ENCODE measurements at places on chromosomes 5 and 9.
A peak's percentile ranks its signal among the peaks of the same experiment; 100 is the strongest.

DNA sequence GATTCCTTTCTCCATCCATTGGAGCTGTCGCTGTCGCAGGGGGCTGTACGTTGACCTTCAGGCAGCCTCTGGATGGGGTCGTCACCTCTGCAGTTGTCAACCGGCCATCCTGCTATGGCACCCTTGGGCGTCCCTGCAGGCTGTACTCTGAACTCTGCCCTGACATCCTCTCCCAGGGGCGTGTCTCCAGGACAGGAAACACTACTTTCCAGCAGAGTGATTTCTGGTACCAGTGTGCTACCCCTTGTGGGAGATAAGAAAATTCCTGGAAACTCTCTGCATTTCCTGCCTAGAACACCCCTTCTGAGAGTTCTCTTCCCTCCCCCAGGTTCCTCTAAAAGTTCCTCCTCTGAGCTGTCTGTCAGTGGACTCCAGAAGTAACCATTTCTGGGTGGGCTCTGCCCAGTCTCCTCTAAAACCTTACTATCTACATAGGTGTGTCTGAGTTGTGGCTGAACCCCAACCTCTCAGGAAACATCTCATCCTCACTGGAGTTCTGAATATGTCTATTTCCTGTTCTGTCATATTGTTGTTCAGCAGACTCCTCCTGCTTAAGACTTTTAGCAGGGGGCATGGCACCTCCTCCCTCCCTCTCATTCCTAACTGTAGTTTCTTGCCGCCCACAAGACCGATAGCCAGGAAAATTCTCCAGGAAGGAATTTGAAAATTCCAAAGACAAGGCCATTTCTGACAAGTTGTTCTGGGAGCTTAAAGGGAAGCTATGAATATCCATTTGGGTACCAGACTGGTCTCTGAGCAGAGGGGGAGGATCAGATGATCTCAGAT, 145.3 kb upstream of the RASEF start:
- peak; percentile 5 for DNase-seq

DNA sequence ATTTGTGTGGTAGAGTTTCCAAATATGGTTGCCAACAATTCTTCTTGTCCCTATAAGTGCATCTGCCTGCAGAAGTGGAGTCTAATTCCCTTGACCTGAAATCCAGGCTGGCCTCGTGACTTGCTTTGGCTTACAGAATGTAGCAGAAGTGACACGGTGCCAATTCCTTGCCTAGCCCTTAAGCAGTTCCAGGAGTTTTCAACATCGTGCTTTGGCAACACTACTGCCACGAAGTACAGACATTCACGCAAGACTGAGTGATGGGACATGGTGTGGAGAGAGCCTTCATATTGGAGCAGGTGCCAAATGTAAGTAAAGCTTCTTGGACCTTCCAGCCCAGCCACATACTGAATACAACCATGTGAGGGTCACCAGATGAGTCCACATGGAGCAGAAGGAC, 92.9 kb upstream of the NEK6 start:
- DNase-seq = no peak

DNA sequence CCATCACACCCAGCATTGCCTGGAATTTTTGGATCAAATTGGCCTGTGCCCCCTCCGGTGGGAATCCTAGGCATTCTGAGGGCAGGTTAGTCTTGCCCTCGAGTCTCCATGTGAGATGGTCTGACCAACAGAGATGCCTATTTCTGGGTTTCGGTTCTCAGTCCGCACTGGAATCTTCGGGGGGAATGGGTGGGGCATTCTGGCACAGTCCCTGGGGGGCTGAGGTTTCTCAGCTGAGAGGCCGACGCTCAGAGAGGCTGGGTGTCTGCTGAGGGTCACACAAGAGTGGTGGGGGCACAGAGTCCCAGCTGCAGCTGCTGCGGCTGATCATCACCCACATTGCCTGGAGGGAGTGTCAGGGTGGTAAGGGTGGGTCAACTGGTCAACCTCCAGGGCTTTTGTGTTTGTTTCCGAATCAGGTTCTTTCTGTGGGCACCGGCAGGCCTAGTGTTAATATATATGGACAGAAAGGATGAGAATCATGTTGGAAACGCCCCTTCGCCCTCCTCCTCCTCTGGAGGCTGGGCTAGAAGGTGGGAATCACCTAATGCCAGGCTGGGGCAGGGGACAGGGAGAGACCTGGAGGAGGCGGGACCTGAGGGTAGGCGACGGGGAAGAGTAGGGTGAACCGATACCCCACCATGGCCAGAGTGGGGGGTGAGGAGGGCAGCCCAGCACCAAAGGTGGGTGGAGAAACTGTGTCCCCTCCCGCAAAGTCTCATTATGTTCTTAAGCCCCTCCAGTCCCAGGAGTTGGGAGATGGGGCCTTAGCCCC, 149.5 kb upstream of the PHYKPL start:
- no peak for DNase-seq

DNA sequence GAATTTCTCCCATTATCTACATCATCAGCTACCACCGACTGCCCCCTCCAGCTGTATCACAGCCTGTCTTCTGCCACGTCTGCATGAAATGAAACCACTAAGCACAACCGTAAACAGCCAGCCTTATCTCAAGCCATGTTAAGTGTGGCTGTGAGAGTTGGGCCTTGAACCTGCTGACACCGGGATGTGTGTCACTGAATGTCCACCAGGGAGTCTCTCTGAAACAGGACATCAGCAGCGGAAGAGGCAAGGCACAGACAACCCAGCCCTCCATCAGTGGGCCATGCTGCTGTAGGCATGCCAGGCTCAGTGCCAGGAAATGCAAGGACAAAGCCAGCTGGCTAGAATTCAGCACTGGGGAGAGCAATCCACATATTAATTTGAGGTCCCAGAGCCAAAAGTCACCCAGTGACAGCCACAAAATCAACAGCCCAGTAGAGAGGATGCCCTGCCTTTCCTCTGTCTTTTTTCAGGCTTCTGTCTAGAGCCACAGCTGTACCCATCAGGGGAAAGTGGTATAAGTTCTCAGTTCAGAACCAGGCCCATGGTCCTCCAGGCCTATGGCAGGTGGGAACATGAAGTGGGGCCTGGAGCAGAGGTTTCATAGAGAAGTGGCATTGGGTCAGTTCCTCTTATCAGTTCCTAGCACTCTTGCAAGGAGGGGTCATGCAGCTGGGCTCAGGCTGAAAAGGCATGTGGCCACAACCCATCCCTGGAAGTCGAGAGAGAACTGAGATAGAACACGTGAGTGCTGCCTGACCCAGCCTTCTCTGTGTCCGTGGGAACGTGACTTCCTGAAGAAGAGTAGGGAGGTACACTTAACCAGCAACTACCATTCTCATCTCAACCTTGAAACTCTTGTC, 199.4 kb downstream of the ESM1 start:
- peak; percentile 76 for DNase-seq

- DNase-seq = no peak
Observed at GRCh38 chr5:168286386-168286785, 5.1 kb upstream of the WWC1 start.

DNA sequence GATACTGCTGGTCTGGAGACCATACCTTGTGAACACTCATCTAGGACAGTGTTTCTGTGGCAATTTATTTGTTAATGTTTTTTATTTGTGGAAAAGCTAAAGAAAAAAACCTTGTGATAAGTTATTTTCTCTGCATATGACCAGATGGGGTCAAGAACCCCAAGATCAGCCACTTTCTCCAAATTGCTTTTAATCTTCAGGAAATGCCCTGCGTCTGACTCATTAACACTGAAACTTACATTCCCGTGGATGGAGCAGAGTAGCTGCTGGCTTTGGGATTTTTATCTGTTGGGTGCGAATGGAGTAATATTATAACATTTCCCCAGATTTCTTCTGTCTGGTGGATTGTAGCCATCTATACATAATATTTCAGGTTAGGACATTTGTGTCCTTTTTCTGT, 444.5 kb downstream of the SH3GL2 start:
- DNase-seq = no peak

- no peak for DNase-seq
Observed at GRCh38 chr9:4289411-4290326, 10.2 kb downstream of the GLIS3 start.

DNA sequence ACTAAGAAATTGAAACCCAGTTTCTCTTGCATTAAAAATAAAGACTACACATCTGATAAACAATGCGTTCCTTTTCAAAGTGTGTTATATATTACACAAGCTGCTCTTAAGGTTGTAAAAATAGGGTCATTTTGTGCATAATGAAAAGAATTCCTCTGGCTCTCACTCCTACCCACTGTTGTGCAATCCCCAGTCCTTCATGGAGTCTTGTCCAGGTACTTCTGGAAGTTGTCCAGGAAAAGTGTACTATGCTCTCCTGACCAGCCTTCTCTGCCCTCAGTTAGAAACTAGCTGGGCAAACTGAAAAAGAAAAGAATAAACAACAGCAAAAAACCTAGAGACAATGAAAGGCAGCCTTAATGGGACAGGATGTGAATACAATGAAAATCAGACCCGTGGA, 345.5 kb upstream of the PAPPA start:
- DNase-seq = no peak

DNA sequence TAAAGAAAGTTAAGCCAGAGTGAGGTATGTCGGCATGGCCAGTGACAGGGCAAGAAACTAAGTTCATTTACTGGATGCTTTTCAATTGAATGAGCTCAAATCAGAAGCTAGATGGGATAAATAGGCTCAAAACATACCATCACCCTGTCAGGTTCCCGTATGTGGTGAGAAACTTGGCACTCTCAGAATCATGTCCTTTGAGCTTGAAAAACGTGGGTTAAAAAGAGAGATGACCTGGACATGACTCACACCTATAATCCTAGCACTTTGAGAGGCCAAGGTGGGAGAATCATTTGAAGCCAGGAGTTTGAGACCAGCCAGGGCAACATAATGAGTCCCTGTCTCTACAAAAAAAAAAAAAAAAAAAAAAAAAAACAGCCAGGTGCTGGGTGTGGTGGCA, 121.7 kb upstream of the RGMB start:
- no peak for DNase-seq

GRCh38 chr5:140953234-140953633, 13.0 kb upstream of the PCDHAC2 start:
- DNase-seq = no peak

- no peak for DNase-seq
Observed at GRCh38 chr5:120465436-120465961, 1.4 kb downstream of the PRR16 start.

GRCh38 chr9:134884492-134884891, 3.9 kb downstream of the FCN2 start:
- no peak for DNase-seq

DNA sequence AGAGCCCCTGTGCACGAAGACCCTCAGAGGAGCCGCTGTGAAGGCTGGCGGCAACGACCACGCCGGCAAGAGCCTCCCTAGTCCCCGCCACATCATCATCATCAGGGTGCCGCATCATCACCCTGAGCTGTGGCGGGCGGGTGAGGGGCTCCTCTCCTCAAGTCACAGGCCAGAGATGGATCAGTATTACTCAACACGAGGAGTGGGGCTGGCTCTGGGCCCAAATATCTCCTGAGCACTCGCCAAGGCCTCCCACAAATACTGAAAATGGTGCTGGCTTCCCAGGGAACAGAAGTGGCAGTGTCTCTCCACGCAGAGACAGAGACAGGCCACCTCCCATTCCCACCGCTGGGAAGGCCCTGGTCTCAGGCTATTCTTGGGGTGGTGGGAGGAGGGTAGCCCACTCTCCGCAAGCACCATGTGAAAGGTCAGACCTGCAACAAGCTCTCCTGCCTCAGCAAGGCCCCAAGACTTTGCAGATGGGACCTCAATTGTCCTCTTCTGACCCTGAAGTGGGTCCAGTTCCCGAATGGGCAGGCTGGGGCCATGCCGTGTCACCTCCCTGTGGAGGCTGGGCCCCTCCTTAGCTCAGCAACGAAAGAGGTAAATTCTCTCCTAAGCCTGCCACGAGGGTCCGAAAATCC, 39.3 kb upstream of the ZNF354A start:
- DNase-seq = no peak

GRCh38 chr5:151408591-151409230, 38.7 kb upstream of the SLC36A1 start:
- no peak for DNase-seq

GRCh38 chr9:82519332-82519731, 530.8 kb downstream of the SPATA31D1 start:
- no peak for DNase-seq

- no peak for DNase-seq
Observed at GRCh38 chr5:1280177-1281037, 14.5 kb downstream of the TERT start.

- DNase-seq = no peak
Observed at GRCh38 chr5:33761139-33761538, 130.7 kb downstream of the ADAMTS12 start.

DNA sequence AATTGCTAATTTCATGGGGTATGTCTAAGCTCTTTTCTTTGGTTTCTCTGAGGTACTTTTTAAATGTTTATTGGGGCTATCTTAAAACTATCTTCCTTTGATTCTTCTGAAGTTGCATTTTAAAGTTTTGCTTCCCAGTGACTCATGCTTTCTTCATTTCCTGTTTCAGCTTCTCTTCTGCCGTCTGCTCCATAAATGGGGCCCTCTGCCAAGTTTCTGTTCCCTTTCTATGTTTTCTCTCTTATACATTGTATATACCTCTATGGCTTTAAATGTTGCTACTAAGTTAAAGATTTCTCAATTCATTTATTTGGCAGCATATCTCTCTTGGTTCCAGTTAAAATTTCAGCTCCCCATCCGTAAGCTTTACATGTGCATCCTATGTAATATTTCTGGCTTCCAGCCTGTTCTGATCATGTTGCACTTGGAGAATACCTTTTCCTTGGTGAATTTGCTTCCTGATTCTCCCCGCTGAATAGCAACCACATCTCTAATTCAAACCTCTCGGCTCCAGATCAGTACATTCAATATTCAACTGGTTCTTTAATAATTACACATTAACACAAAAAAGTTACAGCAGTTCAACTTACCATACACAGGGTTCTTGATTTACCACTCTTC, 125.3 kb downstream of the ST8SIA4 start:
- DNase-seq = peak; percentile 12

DNA sequence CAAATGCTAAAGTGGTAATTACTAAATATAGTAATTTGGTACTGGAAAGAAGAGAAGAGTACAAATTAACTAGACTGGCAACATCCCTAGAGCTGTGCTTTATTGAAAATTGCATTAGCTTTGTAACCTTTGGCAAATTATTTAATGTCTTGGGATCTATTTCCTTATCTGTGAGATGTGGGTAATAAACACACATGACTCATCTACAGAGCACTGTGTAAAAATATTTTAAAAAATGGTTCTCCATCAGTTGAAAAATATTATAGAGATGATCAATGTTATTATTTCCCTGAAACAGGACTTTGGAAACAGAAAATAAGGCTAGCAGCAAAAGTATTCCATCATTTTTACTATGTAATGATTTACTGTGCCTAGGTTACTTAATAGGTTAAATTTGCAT, 1698.8 kb upstream of the CDH9 start:
- DNase-seq = no peak

- no peak for DNase-seq
Observed at GRCh38 chr9:132586830-132587591, 4.6 kb downstream of the BARHL1 start.

GRCh38 chr5:135484674-135485086, 32.5 kb upstream of the TIFAB start:
- no peak for DNase-seq

DNA sequence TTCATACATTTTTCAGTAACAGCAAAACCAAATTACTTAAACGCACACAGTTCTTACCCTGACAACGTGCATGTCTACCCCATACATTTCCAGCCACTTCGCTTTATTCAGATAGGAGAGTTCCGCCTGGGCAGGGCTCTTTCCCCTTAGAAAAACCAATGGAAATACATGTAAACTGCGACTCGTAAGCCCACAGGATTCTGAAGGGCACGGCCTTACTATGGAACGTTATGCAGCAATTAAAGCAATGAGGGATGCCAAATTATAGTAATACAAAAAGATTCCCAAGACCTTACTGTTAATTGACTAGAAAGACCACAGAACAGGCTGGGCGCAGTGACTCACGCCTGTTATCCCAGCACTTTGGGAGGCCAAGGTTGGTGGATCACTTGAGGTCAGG, 64.5 kb downstream of the EPB41L4B start:
- DNase-seq = no peak

Measured in hematopoietic multipotent progenitor cell treated with erythropoietin and hydrocortisone succinate and interleukin-3 and kit ligand, for 8 days (in vitro differentiated cells).